ENCODE measurements at places on chromosomes 2 and 18.

- no peak for DNase-seq
These were observed 188.7 kb upstream of the SALL3 start for GRCh38 chr18:78790960-78791359.

DNA sequence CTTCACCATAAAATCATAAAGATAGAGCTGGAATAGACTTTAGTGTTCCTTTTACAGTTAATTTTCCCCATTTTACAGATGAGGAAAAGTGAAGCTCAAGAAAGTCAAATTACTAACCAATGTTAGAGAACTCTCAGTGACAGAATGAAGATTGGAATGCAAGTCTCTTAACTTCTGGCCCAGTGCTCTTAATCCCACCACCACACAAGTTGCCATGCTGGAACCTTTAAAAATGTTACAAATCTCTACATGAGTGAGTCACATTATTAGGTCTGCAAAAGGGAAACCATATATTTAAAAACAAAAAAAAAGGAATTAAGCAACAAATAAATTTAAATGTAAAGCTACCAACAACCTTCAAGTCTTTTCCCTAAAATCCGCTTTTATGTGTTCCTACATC is 3.5 kb downstream of the NCKAP1 start:
- DNase-seq = no peak

DNA sequence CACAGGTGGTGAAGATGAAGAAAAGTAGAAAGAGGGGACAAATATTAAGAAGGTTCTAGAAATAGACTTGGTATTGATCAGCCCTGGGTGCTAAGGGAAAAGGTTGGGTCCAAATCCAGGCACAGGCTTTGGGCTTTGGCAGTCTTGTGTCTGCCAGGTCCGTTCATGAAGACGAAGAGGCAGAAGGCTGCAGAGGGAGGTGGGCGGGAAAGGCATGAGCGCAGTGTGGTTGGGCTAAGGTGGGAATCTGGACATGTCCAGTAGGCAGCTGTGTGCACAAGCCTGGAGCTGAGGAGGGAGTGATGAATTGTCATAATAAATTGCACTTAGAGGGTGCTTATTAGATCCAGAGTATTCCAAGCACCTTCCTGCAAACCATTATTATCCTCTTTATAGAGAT is 105.7 kb upstream of the TEX51 start:
- no peak for DNase-seq

DNA sequence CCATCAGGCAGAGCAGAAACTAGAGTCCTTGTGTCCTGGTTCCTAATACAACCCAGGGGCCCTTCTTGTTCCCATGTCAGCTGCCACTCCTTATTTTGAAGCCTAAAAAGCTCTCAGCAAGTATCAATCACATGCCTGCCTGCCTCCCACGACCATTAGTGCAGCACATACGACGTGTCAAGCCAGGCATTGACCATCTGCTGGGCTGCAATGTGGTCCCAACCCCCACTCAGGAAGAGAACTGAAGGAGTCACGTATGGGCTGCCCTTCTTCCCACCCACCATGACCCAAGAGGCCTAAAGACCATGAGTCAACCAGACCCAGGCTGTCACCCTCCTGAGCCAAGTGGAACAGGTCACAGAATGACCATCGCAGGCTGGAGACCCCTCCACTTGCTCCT is 98.8 kb downstream of the KLHL29 start:
- DNase-seq = no peak

GRCh38 chr2:202104286-202104870 is 31.3 kb downstream of the KIAA2012 start:
- DNase-seq = peak; percentile 18

DNA sequence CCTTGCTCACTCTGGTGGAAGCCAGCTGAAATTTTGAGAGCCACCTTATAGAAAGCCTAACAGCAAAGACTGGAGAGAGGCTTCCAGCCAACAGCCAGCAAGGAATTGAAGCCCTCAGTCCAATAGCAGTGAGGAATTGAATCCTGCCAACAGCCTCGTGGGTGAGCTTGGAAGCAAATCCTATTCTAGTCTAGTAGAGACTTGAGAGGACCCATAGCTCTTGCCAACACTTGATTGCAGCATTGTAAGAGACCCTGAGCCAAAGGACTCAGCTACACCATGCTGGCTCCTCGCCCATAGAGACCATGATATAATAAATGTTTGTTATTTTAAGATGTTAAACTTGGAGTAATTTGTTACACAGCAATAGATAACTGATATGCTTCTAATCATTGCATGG is 403.0 kb upstream of the TNP1 start:
- no peak for DNase-seq

All from CD4-positive, alpha-beta T cell treated with Interleukin-4 for 1 hour (primary cell).